ENCODE measurements at places on chromosomes 2 and 18.

DNA sequence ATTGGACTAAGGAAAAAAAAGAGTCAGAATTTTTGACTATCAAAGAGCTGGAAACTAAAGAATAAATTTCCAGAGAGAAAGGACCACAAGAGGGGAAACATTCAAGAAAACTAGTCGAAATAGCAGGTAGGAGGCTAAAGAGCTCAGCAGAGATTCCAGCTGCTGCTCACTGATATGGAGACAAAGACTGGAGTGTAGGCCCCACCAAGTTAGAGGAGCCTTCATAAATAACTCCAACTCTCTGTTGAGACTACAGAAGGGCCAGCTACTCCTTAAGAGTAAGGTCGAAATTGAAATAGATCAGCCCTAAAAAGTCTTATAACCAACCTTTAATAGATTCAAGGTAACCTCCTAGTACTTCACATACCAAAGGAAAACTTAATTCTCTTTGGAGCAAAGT, 31.1 kb downstream of the SS18 start:
- DNase-seq: no peak

GRCh38 chr2:239392072-239392357, 8.8 kb downstream of the HDAC4 start:
- DNase-seq: no peak

- no peak for DNase-seq
Observed at GRCh38 chr2:187078297-187078696, 229.3 kb upstream of the ZSWIM2 start.

GRCh38 chr18:62384610-62385097, 59.5 kb downstream of the TNFRSF11A start:
- no peak for DNase-seq

GRCh38 chr2:191150230-191150599, 579 bp downstream of the STAT4 start:
- no peak for DNase-seq

DNA sequence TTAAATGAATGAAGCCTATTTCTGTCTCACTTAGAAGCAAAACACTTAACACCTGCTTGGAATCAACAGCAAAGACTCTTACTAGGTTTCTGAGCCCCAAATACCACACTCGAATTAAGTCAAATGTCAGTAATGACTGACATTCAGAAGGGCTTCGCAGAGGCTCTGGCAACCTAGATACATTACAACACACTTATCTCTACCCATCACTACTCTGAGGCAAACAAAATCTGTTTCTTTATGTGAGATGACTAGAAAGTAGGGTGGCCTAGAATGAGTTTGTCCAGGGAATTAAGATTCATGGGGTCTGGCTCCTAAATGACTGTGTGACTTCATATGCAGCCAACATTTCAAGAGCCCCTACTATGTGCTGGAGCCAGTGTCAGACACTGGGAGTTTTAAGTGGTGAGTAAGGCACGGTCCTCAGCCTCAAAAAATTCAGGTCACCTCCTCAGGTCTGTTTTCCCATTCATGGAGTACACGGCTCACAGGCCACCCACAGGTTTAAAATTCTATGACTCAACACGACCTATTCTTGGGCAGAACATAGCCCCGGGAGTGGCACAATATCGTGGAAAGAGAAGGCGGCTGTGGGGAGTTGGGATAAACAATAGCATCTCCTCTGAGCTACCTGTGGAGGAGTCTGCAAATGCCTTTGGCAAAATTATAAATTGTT, 150.3 kb upstream of the ZFP36L2 start:
- DNase-seq: no peak

DNA sequence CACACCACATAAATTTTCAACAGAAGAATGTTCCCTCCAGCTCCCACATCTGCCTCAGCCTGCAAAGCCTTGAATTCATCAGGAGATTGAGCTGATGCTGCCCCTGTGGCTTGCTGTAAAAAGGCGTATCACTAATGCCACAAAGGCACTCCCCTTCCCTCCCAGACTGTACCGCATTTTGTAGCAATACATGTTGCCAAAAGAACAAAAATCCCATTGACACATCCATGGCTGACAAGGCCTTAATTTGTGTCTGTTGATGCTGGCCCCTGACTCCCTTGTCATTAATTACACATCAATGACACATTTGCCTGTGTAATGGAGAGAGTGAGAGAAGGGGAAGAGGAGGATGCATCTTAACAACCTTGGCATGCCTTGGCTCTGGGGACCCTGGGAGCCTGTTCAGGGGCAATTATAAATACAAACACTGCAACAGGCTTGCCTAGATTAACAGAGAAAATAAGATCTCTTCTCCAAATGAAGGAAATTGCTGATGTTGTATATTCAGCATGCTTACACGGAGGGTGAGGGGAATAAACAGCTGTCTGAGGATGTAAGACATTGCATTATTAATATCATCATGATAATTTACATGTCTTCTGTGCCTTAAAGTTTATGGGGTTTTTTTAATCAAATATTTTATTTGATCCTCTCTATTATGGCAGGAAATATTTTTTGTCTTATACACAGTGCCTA, 264.0 kb downstream of the SUCLG1 start:
- no peak for DNase-seq

GRCh38 chr2:63643486-63643885, 54.7 kb downstream of the MDH1 start:
- DNase-seq: no peak

DNA sequence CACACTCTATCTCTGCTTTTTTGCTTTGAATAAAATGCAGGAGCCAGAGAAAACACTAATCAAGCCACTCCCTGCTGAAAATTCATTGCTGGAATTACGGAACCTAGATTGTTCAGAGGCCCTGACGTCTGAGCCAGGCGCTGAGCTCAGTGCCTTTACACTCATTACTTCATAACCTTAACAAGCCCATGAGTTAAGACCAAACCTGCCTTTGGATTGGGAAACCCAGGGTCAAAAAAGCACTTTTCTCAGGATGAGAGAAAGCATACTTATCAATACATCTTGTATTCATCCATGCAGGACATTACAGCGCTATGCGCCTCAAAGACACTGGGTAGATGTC, 762 bp downstream of the INO80C start:
- DNase-seq: no peak

All from iPS DF 19.7 (cell line).